Activated CD4-positive, alpha-beta memory T cell treated with anti-CD3 and anti-CD28 coated beads, Interleukin-2, amount 10 ng/mL, durations not matched to agents 7 days and 5 days (primary cell): ENCODE measurements at places on chromosomes 11 and 22. TPM values are rescaled to one million over a fixed set of nuclear protein-coding genes. Genes with fewer than 3 reads are reported as not detected.

LUZP2 gene
- total RNA-seq = not detected

MRGPRD gene
- total RNA-seq = not detected

SPDYC gene
- total RNA-seq = not detected

MYEOV gene
- not detected for total RNA-seq

TNNI2 gene
- 0.38 TPM for total RNA-seq

RAG2 gene
- total RNA-seq = not detected

TEAD1 gene
- 0.98 TPM for total RNA-seq

ANO1 gene
- not detected for total RNA-seq

VPREB3 gene
- not detected for total RNA-seq

UPB1 gene
- total RNA-seq = 0.30 TPM

LIF gene
- 94.6 TPM for total RNA-seq

CD6 gene
- 293 TPM for total RNA-seq

KCNA4 gene
- not detected for total RNA-seq

UBQLN3 gene
- total RNA-seq = not detected

OR51M1 gene
- not detected for total RNA-seq

CBX6 gene
- 76.5 TPM for total RNA-seq

LRFN4 gene
- 23.2 TPM for total RNA-seq

DKK3 gene
- total RNA-seq = not detected

GAL gene
- total RNA-seq = not detected

DDI1 gene
- not detected for total RNA-seq

SHISAL1 gene
- total RNA-seq = not detected

TST gene
- 7.2 TPM for total RNA-seq

SLC17A6 gene
- total RNA-seq = not detected

C11orf91 gene
- total RNA-seq = not detected

NCAPD3 gene
- total RNA-seq = 97.2 TPM

SH3BP1 gene
- total RNA-seq = 162 TPM

SERPING1 gene
- total RNA-seq = 0.55 TPM

ZP1 gene
- 0.18 TPM for total RNA-seq

EED gene
- 63.9 TPM for total RNA-seq

TRIOBP gene
- total RNA-seq = 40.9 TPM

ANGPTL5 gene
- not detected for total RNA-seq

KDELR3 gene
- 0.88 TPM for total RNA-seq

APLP2 gene
- 33.2 TPM for total RNA-seq

ACTN3 gene
- 0.35 TPM for total RNA-seq

PLEKHA7 gene
- total RNA-seq = 2.3 TPM

LSP1 gene
- total RNA-seq = 590 TPM

MS4A6E gene
- total RNA-seq = not detected

SCGB1C1 gene
- not detected for total RNA-seq

XKR3 gene
- total RNA-seq = not detected

PDHX gene
- 29.7 TPM for total RNA-seq

TNNT3 gene
- total RNA-seq = 9.7 TPM

JHY gene
- 1.7 TPM for total RNA-seq

OR51A2 gene
- total RNA-seq = not detected

OR1S2 gene
- total RNA-seq = not detected
